ENCODE measurements at places on chromosomes 3 and 15.

GRCh38 chr15:59894835-59895234, 109.3 kb upstream of the FOXB1 start:
- no peak for DNase-seq

GRCh38 chr15:31049111-31049510, 52.4 kb downstream of the TRPM1 start:
- no peak for DNase-seq

DNA sequence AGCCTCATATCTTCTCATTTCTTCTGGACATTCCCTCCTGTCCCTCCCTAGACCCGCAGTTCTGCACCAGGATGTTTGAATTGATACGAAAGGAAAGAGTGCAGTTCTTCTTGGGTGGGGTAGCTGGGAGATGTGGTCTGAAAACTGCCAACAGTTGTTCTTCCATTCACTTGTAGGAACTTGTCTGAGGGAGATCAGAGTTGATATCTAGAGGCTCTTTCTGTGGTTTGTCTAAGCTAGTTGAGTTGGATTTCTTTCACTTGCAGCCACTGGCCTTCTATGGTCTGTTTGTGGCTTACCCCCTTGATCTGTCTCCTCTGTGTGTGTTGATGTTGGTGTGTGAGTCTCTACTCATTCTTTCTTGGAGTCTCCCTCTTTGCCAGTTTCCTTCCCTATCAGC, 42.5 kb upstream of the PIK3CB start:
- no peak for DNase-seq

- DNase-seq = no peak
Measured at GRCh38 chr3:8491271-8492144, 10.1 kb upstream of the LMCD1 start.

DNA sequence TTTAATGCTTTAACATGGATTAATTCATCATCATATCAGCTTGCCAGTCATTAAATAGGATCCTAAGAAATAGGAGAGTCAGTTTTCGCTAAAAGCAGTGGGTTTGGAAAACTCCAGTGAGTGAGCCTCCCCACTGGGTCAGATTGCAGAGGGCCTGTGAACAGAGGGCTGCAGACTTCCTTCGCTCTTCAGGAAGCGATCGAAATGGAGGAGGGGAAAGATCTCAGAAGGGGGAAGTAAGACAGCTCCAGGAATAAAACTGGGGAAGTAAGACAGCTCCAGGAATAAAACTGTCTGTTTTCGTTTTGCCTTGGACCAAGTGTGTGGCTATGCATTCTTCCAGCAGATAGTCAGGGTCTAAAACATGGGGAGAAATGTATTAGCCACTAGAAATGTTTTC, 124.8 kb upstream of the C15orf61 start:
- no peak for DNase-seq

DNA sequence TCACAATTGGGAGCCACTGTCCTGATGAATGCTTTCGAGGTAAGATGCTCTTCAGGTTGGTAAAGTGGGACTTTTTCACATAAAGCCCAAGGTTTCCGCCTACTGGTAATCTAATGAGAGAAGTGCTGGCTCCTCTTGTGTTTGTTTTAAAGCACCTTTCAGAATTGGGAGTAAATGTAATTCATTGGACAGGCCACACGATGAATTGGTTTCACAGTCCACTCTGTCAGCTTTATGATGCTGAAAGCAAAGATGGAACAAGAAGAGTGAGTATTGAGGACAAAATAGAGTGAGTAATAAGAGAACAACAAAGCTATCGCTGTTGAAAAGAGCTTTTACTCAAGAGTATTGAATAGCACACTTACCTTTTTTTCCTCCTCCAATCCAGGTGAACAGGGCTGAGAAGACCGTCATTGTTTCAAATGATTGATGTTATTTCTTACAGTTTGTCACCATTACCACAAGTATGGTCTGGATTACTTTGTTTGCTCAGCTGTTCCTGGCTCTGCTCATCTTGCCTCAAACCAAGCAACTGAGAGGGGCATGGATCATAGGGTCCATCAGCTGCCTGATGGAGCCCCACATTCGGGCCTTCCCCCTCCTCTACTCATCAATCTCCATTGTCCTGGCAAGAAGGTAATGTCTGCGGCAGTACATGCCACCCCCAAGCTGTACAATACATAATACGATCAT, 136.1 kb upstream of the CNTN4 start:
- no peak for DNase-seq

DNA sequence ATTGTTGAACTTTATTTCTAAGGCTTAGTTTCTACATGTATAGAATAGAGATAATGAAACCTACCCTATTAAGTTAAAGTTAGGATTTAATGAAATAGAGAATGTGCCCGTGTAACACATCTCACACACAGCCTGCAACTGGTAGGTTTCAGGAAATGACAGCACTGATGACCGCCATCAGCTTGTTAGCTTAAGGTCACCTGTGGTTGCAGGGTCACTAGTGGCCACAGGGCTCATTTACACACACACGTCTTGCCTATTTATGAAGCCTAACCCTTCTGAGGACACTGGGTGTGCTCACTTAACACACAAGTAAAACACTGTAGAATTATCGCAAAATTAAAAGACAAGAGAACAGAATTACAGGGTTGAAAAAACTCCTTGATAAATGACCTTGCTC, 20.1 kb downstream of the CHRM5 start:
- DNase-seq = no peak

- DNase-seq = no peak
Measured at GRCh38 chr3:46541835-46542234, 24.3 kb downstream of the LRRC2 start.
